ENCODE measurements at places on chromosomes 7 and 10.

- DNase-seq: peak; percentile 82
Measured at GRCh38 chr10:88820748-88821401, 18.3 kb downstream of the LIPM start.

DNA sequence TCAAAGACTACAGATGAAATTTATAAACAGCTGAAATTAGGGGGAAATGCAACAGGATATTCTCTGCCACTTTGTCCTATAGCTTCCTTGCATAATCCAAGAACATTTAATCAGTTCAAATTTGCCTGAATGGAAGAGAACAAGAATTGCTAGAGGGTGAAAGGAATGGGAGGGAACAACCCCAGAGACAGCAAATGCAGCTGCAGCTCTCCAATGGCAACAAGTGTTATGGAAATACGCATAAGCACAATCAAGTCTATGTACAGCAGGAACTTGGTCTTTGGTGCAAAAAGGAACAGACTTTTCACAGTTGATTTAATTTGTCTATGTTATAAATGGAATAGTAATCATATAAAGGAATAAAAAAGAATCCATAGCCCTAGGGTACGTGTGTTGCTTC is 269.0 kb upstream of the ETV1 start:
- no peak for DNase-seq

- peak; percentile 11 for DNase-seq
Measured at GRCh38 chr10:109996225-109996624, 11.6 kb upstream of the ADD3 start.

- DNase-seq: no peak
Measured at GRCh38 chr7:31699050-31699449, 12.0 kb downstream of the PPP1R17 start.

- DNase-seq: no peak
Measured at GRCh38 chr7:55969391-55969790, 5.0 kb downstream of the NIPSNAP2 start.

GRCh38 chr7:93828260-93828659 is 62.3 kb downstream of the TFPI2 start:
- DNase-seq: no peak

Data from fibroblast of skin of right biceps (primary cell).